ENCODE measurements at places on chromosomes 11 and 22.

GRCh38 chr11:70764356-70764905 is 366.1 kb downstream of the CTTN start:
- DNase-seq, result no peak

- DNase-seq, result no peak
These were observed 37.5 kb downstream of the MUC6 start for GRCh38 chr11:999009-999408.

GRCh38 chr22:47331750-47332149 is 569.3 kb downstream of the TBC1D22A start:
- DNase-seq, result no peak

DNA sequence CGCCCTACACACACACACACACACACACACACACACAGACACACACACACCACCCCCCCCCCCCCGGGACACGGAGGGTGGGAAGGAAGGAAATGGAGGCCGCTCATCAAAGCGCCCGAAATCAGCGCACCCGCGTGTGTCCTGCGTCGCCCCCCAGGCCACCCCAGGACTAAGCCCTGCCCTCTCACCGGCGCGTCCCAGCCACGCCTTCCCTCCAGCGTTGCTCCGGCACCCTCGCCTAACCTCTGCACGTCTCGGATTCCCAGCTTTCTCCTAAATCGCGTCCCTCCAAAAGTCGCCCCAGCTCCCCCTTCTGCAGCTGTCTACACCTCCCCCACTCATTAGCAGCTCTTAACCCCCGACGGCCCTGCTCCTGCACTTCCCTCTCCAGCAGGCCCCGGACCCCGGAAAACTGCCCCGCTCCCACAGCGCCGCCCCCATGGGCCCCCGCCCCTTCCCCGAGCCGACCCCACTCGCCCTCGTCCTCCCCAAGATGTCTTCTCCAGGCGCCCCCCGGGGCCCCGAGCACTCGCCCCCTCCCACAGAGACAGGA is 557 bp downstream of the PACSIN2 start:
- peak; percentile 79 for DNase-seq

- no peak for DNase-seq
These were observed 62.9 kb upstream of the CSNK2A3 start for GRCh38 chr11:11415901-11416300.

GRCh38 chr22:42895087-42895486 is 38.0 kb upstream of the ARFGAP3 start:
- DNase-seq, result no peak

DNA sequence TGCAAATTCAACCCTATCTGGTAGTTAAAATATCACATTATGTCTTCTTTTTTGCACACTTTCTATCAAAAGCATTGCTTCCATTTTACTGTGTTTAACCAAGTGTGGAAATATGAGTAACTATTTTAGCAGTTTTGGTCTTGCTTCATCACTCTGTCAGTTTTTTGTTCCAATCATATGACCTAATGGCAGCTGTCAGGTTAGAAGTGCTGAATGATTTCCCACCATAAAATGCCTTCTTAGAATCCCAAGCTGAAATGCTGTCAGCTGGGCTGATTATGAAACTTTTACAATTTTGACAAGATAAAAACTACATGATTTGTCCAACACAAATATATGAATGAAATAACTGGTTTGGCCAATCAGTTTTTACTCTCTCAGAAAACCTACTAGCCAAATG is 1654.6 kb upstream of the RAG2 start:
- DNase-seq, result no peak

GRCh38 chr11:101346591-101346990 is 217.0 kb upstream of the PGR start:
- no peak for DNase-seq

- DNase-seq, result no peak
These were observed 4.2 kb downstream of the RAB1B start for GRCh38 chr11:66272596-66272995.

- peak; percentile 31 for DNase-seq
These were observed 408.3 kb upstream of the CADM1 start for GRCh38 chr11:115912484-115912945.

- DNase-seq, result no peak
These were observed 1530.4 kb downstream of the BRD1 start for GRCh38 chr22:48297296-48297695.

GRCh38 chr11:93028960-93029522 is 59.6 kb downstream of the MTNR1B start:
- DNase-seq, result peak; percentile 34

DNA sequence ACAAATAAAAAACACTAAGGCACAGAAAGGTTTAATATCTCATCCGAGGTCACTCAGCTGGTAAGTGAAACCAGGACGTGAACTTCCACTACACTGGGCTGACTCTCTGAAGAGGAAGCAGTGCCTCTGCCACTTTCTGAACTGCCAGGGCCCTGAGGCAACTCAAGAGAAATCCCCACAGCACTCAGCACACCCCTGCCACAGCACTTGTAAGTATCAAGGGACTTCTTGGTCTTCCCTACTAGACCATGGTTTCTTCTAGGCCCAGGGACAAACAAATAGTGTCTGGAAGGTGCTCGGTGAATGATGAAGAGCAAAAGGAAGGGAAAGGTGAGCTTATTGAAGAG is 49.7 kb downstream of the RPL27A start:
- DNase-seq, result no peak

DNA sequence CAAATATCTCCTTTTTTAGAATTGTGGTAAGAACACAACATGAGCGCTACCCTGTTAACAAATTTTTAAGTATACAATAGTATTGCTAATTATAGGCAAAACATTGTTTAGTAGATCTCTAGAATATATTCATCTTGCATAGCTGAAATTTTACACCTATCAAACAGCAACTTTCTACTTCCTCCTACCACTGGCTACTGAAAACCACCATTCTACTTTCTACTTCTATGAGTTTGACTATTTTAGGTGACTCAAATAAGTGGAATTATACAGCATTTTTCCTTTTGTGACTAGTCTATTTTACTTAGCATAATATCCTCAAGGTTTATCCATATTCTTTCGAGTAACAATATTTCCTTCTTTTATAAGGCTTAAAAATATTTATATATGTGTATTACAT is 128.4 kb downstream of the FAM76B start:
- no peak for DNase-seq

- no peak for DNase-seq
These were observed 117.6 kb upstream of the FGF3 start for GRCh38 chr11:69936771-69937170.

DNA sequence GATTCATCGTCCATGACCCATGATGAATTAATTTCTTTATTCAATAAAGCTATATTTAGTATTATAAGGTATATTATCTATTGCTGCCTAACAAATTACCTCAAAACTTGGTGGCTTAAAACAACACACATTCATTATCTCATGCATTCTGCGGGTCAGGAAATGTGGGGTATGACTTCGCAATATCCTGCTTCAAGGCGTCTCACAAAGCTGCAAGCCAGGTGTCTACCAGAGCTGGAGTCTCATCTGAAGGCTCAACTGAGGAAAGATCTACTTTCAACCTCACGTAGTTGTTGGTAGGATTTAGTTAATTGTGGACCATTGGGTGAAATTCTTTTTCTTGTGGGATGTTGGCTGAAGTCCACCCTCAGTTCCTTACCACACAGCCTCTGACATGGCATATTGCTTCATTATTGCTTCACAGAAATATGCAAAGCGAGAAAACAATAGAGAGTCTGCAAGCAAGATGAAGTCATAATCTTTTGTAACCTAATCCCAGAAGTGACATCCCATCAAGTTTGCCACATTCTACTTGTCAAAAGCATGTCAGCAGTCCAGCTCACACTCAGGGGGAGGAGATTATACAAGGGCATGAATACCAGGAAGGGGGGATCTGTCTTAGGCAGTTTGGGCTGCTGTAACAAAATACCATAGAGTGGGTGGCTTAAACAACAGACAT is 45.1 kb downstream of the KREMEN1 start:
- DNase-seq, result no peak

- DNase-seq, result no peak
These were observed 40.7 kb downstream of the CD6 start for GRCh38 chr11:61011950-61012736.

DNA sequence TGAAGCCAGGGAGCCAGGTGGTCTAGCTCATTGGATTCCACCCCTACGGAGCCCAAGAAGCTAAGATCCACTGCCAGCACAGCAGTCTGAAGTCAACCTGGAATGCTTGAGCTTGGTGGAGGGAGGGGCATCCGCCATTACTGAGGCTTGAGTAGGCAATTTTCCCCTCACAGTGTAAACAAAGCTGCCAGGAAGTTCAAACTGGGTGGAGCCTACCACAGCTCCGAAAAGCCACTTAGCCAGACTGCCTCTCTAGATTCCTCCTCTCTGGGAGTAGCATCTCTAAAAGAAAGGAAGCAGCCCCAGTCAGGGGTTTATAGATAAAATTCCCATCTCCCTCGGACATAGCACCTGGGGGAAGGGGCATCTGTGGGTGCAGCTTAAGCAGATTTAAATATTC is 620.3 kb downstream of the NELL1 start:
- no peak for DNase-seq

GRCh38 chr11:12149672-12150225 is 39.4 kb downstream of the MICAL2 start:
- no peak for DNase-seq

GRCh38 chr11:68329978-68330699 is 17.7 kb downstream of the LRP5 start:
- no peak for DNase-seq

DNA sequence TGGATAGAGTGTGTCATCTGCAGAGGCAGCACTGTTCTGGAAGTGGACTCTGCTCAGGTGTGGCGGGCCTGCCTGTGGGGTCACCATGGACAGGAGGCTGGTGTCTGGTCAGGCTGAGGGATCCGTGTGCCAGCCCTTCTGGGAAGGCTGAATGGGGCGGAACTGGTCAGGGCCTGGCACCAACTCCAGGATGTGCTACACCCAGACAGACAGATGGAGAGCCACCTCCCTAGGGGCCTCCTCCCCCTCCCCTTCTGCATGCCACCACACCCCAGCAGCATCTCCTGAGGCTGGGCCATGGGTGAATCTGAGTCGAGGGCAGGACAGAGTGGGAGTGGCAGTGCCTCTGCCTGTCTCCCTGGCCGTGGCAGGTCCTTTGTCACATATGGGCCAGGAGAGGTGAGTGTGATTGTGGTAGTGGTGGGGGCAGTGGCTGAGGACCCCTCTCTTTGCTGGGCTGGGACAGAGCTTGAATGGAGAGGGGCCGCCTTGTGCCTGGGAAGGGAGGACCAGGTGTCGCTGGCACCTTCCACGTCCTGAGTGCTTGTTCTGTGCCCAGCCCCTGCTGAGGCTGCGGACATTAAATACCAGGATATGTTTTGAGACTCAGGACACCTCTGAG is 29.1 kb downstream of the ST3GAL4 start:
- no peak for DNase-seq

DNA sequence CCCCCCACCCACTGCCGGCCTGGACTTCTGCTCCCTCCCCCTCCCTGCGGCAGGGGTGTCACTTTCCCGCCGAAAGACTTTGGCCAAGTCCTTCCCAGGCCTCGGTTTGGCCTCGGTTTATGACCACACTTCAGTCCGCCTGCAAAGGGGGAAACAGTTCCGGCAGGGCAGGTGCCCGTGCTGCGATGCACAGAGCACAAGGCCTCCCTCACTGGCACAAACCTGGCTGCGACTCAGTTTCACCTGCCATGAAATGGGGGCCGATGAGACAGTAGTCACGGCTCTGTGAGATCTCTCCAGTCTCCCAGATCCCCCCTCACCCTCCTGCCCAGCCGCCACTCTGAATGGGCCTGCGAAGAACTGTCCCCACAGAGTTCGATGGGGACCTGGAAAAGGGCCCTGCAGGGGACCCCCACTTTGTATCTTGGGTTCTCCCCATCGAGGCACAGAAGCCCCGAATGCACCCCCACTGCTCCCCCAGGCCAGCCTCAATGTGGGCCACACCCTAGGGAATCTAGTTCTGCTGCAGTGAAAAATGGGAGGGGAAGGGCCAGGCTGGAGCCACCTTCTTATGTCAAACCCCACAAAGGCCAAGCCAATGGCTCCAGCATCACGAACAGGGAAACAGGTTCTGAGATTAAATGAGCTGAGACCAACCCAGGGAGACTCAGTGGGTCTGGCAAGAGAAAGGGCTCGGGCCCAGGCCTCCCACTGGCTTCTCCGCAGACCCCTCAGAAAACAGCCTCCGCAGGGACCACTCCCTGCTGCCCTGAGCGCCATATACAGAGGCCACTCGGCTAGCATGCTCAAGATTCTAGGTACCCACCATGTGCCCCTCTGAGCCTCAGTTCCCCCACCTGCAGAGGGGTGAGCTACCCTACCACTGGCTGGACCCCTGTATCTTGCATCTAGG is 29.0 kb downstream of the ARVCF start:
- no peak for DNase-seq

DNA sequence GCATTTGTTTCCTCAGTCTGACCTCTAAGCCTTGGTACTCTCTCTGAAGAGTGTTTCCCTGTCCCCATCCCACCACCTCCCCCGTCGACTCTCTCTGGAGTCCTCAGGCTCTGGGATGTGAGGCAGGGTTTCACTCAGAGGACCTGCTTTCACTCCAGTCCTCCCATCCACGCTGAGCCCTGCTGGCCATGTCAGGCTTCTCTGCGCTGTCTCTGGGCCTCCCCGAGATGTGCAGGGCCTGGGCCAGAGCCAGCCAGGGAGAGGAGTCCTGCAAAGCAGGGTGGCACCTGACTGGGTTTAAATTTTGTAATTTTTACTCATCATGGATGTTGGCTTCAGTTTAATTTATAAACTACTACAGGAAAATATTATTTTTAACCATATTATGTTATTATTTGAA is 3.3 kb downstream of the SCGB2A2 start:
- DNase-seq, result no peak

Data from stomach (tissue), 19 donors.